ENCODE measurements at places on chromosomes 16 and 17.

DNA sequence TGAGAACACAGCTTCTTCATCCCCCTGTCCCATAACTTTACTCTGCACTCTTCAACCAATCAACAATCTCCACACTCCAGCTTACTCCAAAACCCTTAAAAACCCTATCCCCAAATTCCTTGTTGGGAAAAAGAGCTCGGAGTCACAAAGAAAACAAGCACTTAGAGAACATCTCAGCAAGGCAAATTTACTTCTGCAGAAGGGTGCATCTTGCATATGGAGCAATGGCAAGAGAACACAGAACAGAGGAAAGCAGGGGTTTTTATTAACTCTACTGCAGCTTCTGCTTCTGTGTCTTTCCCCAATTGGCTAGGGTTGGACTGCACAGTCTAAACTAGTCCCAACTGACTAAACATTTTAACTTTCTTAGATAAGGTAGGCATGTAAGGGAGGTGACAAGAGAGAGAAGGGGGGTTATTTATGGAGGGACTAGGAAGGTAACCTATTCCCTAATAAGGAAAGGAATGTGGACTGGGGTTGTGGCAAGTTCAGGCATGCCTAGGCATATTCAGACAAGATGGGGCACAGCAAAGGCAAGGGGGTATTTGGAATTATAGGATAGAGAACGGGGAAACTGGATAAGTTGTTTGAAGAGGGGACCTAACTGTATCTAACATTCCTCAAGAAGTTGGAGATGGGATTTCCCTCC lies 125.5 kb downstream of the CACNG3 start:
- no peak for DNase-seq

GRCh38 chr17:41367426-41368075 lies 2.1 kb downstream of the KRT33B start:
- DNase-seq: no peak

DNA sequence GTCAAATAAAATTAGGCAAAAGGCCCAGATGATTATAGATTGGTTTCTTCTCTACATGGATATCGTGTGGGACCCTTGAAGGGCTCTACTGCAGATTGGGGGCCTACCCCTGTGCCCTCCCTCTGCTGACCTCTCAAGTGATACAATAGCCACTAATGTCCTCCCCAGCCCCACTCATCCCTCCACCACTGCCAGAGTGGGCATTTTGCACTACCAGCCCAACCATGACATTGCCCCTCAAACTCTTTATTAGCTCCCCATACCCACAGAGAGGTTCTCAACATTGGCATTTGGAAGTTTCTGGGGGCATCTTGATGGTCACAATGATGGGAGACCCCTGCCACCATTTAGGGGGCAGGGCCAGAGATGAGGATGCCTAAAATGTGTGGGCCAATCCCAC lies 41.8 kb downstream of the CCDC182 start:
- no peak for DNase-seq

- peak; percentile 86 for DNase-seq
Measured at GRCh38 chr16:31105677-31106213, 2.4 kb upstream of the BCKDK start.

- DNase-seq: no peak
Measured at GRCh38 chr17:6509921-6510320, 46.4 kb downstream of the PITPNM3 start.

DNA sequence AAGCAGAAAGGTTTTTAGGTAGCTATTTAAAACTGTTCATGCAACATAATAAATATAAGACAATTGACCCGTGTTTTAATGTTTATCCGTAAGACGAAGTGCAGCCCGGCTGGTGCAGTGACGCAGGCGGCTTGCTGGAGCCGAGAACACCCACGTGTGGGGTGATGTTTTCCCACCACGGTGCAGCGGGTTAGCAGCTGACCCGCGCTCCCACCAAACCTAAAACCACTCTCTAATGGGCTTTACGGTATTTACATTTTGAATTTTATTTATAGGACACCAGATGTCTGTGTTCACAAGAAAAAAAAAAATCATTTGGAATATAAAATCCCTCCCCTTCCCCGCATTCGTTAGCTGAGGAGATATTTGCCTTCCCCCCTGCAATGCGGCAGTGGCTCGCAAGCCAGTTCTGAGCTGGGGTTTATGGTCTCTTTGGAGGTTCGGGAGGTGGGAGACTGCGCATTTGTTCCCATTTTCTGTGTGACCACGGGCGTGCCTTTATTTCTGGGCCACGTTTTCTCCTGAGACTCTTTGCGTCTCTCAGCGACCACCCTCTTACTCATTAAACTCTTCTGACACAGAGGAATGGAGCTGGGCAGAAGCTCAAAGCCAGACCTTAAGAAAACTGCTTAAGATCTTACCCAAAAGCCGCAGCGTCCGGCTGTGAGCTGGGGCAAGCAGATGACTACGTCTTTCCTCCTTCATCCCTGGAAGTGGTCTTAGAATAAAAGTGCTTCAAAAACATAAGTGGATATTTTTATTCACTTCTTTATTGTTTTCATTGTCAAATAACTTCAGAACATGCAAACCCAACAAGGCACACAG lies 301.1 kb downstream of the IRF8 start:
- peak; percentile 73 for DNase-seq

DNA sequence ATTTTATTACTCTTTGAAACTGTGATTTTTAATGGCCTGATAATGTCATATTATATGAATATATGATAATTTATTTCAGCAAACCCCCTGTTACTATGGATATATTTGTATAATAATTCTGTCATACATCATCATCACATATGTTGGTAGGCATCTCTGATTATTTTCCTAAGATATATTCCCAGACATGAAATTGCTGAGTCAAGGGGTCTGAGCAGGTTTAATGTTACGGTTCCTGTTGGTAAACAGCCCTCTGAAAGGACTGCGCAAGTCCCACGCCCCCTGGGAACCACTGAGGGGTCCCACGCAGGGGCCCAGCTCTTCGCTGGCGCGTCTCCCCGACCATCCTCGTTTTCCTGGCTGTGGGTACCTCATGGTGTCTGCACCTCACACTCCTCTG lies 24.2 kb downstream of the SLC13A5 start:
- DNase-seq: no peak

- no peak for DNase-seq
Measured at GRCh38 chr16:28181515-28181914, 30.2 kb downstream of the XPO6 start.

DNA sequence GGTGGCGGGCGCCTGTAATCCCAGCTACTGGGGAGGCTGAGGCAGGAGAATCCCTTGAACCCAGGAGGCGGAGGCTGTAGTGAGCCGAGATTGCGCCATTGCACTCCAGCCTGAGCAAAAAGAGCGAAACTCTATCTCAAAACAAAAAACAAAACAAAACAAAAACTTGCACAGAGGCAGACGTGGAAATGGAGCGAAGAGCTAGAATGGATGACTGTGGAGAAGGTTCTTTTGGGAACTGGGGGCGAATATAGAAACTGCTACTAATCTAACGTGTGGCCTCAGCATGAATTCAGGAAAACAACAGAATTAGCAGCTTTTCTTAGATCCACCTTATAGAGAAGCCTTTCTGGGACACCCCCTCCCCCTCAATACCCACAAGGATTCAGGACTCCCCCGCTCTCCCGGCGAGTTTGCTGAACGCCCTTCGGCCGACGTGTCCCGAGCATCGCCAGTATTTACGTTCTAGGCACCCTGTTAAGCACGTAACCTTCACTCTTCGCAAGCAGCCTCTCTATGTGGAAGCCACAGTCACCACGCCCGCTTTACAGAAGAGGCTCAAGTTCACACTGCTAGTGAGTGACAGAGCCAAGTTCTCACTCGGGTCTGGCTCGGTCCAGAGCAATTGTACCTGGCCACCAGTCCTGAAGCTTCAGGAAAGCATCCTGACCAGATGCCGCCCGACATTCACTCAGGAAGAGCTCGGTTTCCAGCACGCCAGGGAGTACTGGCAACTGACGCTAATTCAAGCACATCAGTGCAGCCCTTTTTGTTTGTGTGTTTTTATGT lies 13.3 kb upstream of the ABR start:
- no peak for DNase-seq

- no peak for DNase-seq
Measured at GRCh38 chr17:82816358-82816757, 23.5 kb downstream of the ZNF750 start.

- DNase-seq: no peak
Measured at GRCh38 chr17:72119873-72120641, 763 bp upstream of the SOX9 start.

DNA sequence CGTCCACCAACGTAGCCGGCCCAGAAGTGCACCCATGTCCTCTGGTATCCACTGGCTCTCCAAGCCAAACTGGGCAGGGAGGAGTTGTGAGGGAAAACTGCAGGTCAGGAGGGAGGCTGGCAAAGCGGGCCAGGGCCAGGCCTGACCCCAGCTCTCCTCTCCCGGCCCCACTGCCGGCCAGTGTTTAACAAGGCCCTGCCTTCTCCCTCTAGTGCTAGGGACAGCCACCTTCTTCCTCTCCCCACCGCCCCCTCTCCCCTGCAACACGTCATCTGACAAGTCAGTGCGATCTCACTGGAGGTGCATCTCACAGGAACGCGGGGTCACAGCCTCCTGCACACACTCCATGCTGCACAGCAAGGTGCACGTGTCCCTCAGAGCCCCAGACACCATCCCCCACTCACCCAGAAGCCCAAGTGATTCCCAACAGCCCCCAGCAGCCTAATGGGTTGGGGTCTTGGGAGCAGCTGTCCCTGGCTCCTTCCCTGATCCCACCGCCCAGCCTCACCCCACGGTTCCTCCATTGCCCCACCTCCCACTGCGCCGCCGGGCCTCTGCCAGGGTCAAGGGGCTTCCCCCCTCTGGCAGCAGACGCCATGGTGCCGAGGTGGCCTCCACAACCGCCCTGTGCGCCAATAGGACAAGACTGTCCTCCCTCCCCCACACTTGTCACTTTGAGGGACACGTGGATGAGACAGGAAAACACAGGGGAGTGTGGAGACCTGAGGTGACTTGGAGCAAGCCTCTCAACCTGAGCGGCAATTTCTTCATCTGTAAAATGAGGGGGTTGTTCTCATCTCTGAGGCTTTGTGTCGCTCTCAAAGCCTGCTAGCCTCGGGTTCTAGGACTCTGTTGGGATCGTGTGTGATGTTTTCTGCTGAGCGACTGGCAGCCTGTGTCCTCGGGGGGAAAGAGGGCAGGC lies 1.1 kb upstream of the ACE start:
- DNase-seq: no peak

- no peak for DNase-seq
Measured at GRCh38 chr17:43406676-43407645, 8.2 kb downstream of the ARL4D start.

GRCh38 chr17:73495641-73496040 lies 148.6 kb downstream of the SDK2 start:
- DNase-seq: no peak

DNA sequence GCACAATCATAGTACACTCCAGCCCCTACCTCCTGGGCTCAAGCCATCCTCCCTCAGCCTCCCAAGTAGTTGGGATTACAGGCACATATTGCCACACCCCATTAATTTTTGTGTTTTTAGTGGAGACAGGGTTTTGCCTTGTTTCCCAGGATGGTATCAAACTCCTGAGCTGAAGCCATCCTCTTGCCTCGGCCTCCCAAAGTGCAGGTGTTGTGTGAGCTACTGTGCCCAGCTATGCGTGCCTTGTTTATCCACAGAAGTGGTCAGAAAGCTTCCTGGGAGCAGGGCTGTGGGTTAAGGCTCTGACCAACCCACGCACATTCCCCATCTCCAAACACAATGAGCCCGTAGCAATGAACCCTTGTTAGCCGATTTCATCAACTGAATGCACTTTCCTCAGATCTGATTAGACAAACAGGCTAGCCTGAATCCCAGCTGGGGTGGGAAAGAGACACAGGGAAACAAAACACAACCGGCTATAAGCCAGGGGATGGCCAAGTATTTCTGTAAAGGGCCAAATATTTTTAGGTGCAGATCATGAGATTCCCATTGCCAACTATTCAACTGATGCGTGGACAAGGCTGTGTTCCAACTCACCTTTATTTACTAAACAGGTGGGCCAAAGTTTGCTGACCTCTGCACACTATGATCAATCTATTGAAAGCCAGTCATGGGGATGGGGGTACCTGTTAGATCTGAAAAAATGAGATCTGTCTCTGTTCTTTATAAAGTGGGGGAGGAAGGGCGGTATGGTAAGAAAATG lies 193.6 kb downstream of the CPPED1 start:
- DNase-seq: no peak

DNA sequence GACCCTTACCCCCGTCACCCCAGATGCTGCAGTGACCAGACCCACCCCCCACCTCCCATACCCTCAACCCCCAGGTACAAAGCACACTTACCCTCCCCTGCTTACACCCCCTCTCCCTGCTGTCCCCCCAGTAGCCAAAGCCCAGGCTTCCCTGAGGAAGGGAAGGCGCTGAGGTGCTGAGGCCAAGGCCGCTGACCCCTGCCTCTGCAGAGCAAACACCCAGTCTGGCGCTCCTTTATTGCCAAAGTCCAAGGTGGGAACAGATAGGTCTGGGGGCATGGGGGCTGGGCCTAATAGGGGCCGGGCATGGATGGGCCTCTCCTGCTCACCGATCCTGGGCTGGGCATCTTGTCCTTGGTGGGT lies 683 bp downstream of the LCAT start:
- DNase-seq: no peak

GRCh38 chr16:54265575-54266107 lies 20.9 kb downstream of the IRX3 start:
- no peak for DNase-seq

- no peak for DNase-seq
Measured at GRCh38 chr17:11049539-11049938, 191.5 kb upstream of the SHISA6 start.

DNA sequence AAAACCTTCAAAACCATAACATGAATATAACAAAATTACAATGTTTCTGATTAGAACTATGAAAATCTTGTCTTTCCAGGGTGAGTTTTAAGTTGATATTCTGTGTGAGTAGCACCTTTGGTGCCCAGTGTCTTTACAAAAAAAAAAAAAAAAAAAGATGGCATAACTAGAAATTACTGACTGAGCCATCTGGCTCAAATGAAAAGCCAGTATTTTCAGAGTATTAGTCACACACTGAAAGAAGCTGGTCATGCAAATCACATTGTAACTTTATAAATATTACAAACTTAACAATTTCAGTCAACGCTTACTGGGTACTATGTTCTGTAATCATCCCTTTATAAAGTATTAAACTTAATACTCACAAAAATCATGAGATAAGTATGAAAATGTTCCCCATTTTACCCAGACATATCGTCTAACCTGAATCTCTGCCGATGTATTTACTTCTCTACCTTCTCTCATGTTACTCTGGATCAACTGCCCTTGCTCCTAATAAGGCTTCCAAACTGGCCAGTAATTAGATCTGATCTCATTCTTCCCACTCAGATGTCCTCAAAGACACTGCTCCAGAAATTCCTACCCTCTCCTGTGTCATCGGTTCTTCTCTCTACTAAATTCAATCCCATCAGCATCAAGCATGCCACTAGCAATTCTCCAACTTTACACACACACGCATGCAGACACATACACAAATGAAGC lies 25.4 kb downstream of the UBE2G1 start:
- DNase-seq: no peak

GRCh38 chr17:62760059-62760944 lies 47.8 kb downstream of the MARCHF10 start:
- no peak for DNase-seq

GRCh38 chr17:35733366-35733765 lies 1.9 kb downstream of the RASL10B start:
- no peak for DNase-seq

Measured in left colon (tissue), 2 donors.